Hypothalamus (tissue), 51 donors: ENCODE measurements at places on chromosomes 12 and 14.

DNA sequence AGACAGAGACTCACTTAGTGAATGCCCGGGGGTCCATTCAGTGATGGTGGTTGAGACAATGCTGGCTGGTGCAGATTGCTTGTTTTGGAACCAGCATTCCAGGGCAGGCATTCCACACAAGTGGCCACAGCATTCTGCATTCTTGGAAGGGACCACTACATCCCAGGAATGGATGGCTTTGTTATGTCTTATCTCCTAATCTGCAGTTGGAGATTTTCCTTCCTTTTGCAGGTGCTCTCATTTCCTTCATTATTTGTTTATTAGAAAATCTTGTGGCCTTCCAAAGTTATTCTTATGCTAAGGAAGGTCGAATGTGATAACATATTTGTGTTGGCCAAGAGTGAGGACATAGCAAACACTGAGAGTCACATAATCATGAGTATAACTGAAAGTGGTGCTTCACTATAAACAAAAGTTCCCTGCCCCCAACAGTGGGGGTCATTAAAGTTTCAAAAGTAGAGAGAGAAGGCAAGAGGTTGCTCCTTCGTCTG lies 66.0 kb downstream of the BMP4 start:
- no peak for DNase-seq

GRCh38 chr12:88903333-88903732 lies 323.1 kb upstream of the KITLG start:
- no peak for DNase-seq

- no peak for DNase-seq
These were observed 1.0 kb downstream of the SH2B3 start for GRCh38 chr12:111406474-111407376.

GRCh38 chr14:90003526-90004307 lies 48.0 kb downstream of the TDP1 start:
- DNase-seq = peak; percentile 9
